ENCODE measurements at places on chromosomes 12 and 14. TPM values are rescaled to one million over a fixed set of nuclear protein-coding genes. Genes with fewer than 3 reads are reported as not detected.

AKAP6 gene
- 1.8 TPM for total RNA-seq

FAM90A1 gene
- total RNA-seq = not detected

MUCL1 gene
- total RNA-seq = not detected

CLEC6A gene
- not detected for total RNA-seq

MYO1A gene
- 1.2 TPM for total RNA-seq

MARS1 gene
- 306 TPM for total RNA-seq

HOXC5 gene
- total RNA-seq = not detected

TAS2R20 gene
- 2.0 TPM for total RNA-seq

NOP9 gene
- total RNA-seq = 28.7 TPM

PPP1CC gene
- 160 TPM for total RNA-seq

BCL2L14 gene
- total RNA-seq = 3.4 TPM

RNASE1 gene
- total RNA-seq = 2.8 TPM

GRCh38 chr12:1629338-1630132 is 504 bp downstream of the WNT5B start:
- H3K4me1 ChIP-seq = peaks cover 8% of the 10 kb centered on the region
- H3K4me3 ChIP-seq = peak overlapping the region; percentile 40
- H3K27me3 ChIP-seq = peaks cover 66% of the 10 kb centered on the region
- no peaks in the 10 kb centered on the region for H3K36me3 ChIP-seq
- no peak overlapping the region for H3K27ac ChIP-seq

DNA sequence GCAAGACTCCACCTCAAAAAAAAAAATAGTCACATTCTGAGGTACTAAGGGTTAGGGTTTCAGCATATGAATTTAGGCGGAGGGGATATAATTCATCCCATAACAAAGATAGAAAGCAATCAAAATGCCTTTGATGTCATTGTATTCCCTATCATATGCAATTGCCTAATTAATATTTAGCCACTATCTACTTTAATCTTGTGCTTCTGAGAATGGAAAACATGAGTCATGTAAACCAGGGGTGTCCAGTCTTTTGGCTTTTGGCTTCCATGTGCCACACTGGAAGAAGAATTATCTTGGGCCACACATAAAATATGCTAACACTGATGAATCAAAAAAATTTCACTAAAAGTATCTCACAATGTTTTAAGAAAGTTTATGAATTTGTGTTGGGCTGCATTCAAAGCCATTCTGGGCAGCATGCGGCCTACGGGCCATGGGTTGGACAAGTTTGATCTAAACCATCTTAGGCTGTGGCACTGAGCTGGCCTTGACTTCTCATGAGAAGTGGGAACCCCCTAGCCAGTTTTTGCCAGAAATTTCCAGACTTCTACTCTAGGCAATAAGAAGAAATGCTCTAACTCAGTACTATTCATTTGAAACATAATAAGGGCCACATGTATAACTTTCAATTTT is 219.8 kb downstream of the PTPRO start:
- no peak for DNase-seq
- no peak overlapping the region for H3K27ac ChIP-seq
- H3K4me3 ChIP-seq = no peak overlapping the region
- H3K36me3 ChIP-seq = peaks cover 6% of the 10 kb centered on the region

DNA sequence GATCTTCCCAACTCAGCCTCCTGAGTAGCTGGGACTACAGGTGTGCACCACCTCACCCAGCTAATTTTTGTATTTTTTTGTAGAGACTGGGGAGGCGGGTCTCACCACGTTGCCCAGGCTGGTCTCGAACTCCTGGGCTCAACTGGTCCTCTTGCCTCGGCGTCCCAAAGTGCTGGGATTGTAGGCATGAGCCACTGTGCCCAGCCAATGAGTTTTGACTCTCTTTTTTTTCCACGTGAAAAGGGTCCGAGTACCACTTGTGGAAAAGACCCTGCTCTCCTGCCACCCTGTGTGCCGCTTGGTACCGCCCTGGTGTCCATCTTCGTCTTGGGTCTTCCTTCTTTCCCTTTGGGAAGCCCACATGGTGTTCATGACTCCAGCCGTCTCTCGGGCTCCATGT is 17.6 kb downstream of the TEDC1 start:
- H3K4me1 ChIP-seq = peaks cover 6% of the 10 kb centered on the region
- H3K27ac ChIP-seq = no peak overlapping the region
- peak; percentile 4 for DNase-seq
- H3K27me3 ChIP-seq = peaks cover 23% of the 10 kb centered on the region

- H3K27me3 ChIP-seq = peaks cover 55% of the 10 kb centered on the region
- H3K36me3 ChIP-seq = no peaks in the 10 kb centered on the region
- H3K27ac ChIP-seq = no peak overlapping the region
Observed at GRCh38 chr14:36647824-36648753, 13.6 kb upstream of the PAX9 start.

GRCh38 chr14:100422556-100423316 is 99.6 kb downstream of the SLC25A47 start:
- peaks cover 12% of the 10 kb centered on the region for H3K4me1 ChIP-seq
- peaks cover 2% of the 10 kb centered on the region for H3K36me3 ChIP-seq
- DNase-seq = no peak
- no peak overlapping the region for H3K4me3 ChIP-seq
- H3K27me3 ChIP-seq = no peaks in the 10 kb centered on the region

DNA sequence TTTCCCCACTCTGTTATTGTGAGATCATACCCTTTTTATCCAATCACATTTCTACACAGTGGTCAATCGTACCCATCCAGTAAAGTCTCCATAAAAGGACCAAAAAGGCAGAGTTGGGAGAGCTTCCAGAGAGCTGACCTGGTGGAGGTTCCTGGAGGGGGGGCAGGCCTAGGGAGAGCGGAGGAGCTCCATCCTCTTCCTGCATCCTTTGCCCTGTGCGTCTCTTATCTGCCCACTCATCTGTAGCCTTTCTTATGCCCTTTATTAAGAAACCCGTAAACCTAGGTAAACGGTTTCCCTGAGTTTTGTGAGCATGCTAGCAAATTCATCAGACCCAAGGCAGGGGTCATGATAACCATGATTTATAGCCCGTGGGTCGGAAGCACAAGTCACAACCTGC is 26.2 kb downstream of the EVL start:
- peak overlapping the region; percentile 69 for H3K27ac ChIP-seq
- peaks cover 57% of the 10 kb centered on the region for H3K36me3 ChIP-seq
- H3K4me1 ChIP-seq = peaks cover 76% of the 10 kb centered on the region
- no peak for DNase-seq
- peak overlapping the region; percentile 29 for H3K4me3 ChIP-seq
- H3K27me3 ChIP-seq = no peaks in the 10 kb centered on the region

DNA sequence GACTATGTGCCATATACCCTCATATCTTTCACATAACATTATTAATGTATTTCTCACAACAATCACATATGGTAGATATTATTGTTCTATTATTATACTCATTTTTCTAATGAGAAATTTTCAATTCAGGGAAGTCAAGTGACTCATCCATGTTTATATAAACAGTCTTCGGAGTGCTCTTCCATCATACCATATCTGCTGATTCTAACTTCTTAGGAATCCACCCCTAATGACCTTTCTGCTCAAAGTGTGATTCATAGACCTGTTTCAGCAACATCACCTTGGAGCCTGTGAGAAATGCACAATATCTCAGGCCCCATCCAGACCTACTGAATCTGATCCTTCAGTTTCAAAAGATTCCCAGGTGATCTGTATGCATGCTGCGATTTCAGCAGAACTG is 39.8 kb upstream of the OVCH1 start:
- peaks cover 11% of the 10 kb centered on the region for H3K27me3 ChIP-seq
- DNase-seq = no peak
- H3K4me1 ChIP-seq = no peaks in the 10 kb centered on the region
- no peak overlapping the region for H3K4me3 ChIP-seq
- no peak overlapping the region for H3K27ac ChIP-seq
- no peaks in the 10 kb centered on the region for H3K36me3 ChIP-seq

- no peak overlapping the region for H3K4me3 ChIP-seq
- H3K36me3 ChIP-seq = no peaks in the 10 kb centered on the region
- peaks cover 24% of the 10 kb centered on the region for H3K4me1 ChIP-seq
- H3K27me3 ChIP-seq = no peaks in the 10 kb centered on the region
Observed at GRCh38 chr12:124394462-124395128, 99.7 kb downstream of the RFLNA start.

DNA sequence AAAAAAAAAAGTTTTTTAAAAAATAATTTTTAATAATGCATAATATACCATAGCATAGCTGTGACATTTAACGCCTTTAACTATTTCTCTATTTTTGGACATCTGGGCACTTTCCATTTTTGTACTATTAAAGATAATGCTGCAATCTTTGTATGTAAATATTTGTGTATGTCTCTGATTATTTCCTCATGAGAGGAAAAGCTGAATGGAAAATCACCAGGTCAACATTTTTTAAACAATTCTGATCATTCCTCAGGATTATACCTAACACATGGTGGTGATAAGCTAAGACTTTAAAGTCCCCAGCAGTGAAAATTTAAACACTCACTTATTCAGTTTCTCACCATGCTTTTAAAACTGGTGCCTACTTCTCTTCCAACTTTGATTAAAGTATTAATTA is 31.3 kb upstream of the NR1H4 start:
- no peaks in the 10 kb centered on the region for H3K36me3 ChIP-seq
- no peak overlapping the region for H3K4me3 ChIP-seq
- H3K27me3 ChIP-seq = no peaks in the 10 kb centered on the region
- no peak for DNase-seq

DNA sequence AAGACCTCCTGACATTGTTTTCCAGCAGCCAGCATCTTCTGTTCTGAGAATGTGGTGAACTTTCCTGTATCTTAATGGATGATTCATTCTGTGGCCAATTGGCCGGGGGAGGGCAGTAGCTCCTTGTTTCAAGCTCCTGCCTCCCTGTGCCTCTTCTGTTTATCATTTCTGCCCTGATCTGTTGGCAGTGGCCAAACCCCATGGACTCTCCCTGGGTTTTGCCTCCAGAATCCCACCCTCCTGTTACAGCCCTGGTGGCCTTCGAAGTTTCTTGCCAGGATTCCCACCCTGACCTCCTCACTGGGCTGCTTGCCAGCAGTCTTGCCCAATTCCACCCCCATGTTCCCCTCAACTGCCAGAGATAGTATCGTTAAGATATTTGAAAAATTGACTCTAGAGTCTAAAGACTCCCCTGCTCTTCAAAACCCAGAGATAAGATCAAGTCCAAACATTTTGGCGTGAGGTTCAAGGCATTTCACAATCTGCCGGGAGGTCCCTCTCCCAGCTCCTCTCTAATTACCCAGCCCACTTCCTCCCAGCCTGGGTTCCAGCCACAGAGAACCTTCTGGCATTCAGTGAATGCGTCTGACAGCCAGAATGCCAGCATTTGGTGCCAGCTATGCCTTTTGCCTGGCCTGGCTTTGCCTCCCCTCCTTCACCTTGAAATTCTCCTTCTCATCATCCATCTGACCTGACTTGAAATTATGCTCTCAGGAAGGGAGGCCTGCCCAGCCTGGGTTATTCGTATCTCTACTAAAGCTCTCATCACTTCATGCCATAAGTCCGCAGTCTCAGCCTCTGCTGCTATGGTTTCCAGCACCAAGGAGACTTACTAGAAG is 37.7 kb upstream of the TXNRD1 start:
- no peaks in the 10 kb centered on the region for H3K36me3 ChIP-seq
- peaks cover 21% of the 10 kb centered on the region for H3K4me1 ChIP-seq
- DNase-seq = no peak
- peak overlapping the region; percentile 1 for H3K4me3 ChIP-seq

DNA sequence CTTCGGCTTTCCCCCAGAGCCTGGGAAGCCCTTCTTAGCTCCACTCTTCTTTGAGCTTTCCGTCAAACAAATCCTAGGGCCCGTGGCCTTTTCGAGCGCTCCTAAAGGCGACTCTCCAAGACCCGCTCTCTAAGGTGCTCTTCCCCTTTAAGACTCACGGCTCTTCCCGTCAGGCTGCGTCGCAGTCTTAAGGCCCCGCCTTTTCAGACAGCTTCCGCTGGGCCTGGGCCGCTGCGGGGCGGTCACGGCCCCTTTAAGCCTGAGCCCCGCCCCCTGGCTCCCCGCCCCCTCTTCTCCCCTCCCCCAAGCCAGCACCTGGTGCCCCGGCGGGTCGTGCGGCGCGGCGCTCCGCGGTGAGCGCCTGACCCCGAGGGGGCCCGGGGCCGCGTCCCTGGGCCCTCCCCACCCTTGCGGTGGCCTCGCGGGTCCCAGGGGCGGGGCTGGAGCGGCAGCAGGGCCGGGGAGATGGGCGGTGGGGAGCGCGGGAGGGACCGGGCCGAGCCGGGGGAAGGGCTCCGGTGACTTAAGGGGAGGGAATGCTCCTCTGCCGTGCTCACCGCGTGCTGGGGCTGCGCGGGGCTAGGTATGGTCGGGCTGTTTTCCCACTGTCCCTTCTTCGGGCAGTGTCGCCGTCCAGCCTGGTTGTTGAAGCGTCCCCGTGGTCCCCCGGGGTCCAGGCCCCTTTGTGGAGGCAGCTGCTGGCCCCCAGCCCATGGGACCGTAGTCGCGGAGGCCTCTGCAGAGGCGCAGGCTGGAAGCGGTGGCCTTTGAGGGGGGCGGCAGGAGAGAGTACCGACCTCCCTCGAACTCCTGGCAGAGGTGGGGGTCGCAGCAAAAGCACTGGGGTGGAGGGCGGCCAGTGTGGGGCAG is at the start of gene PEX5:
PEX5 (plus strand) TSS at position 289 of the 870 bp plus-strand sequence. CDS start 692 bp downstream, outside the sequence.
- peaks cover 2% of the 10 kb centered on the region for H3K27me3 ChIP-seq
- H3K4me3 ChIP-seq = peak within 1 kb of the TSS; percentile 97
- peaks cover 14% of the 10 kb centered on the region for H3K36me3 ChIP-seq

DNA sequence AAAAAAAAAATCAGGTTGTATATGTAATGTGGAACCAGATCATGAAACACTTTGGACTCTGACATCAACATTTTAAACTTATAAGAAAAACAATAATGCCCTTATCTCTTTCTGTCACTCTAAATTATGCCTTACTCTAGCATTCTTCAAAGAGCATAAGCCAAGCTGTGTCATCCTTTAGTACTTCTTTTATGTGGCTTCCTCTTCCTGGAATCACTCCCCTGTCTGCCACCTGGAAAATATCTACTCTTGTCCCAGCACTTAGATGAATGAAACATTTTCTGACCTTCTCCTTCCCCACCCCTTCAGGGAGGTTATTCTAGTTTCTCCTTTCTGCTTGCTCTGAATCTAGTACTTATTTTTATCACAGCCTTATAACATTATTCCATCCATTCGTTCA is 101.2 kb downstream of the CNTN1 start:
- no peaks in the 10 kb centered on the region for H3K36me3 ChIP-seq
- H3K4me1 ChIP-seq = no peaks in the 10 kb centered on the region
- H3K27ac ChIP-seq = no peak overlapping the region

DNA sequence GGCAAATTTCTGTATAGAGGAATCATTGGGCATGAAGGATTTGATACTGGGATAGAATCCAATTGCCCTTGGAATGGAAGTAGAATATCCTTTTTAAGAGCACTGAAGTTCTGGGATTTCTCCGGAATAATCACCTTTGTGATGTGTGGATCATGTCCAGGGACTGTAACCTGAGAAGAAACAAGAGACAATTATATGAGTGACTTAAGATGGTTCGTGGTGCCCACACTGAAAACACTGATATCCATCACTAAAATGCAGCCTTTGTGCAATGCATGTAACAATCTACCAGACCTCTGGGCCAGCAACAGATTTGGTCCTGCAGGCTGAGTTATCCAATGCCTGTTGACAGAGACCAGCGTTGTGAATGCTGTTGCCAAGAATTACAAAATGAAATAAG is 48.5 kb downstream of the MDM2 start:
- H3K27ac ChIP-seq = no peak overlapping the region
- no peaks in the 10 kb centered on the region for H3K4me1 ChIP-seq
- H3K4me3 ChIP-seq = no peak overlapping the region
- no peaks in the 10 kb centered on the region for H3K36me3 ChIP-seq
- no peak for DNase-seq
- H3K27me3 ChIP-seq = peaks cover 9% of the 10 kb centered on the region

Data from activated naive CD8-positive, alpha-beta T cell treated with anti-CD3 and anti-CD28 coated beads, Interleukin-2, amount 10 ng/mL, durations not matched to agents 7 days and 5 days (primary cell).